ENCODE measurements at places on chromosomes 5 and 9.

- DNase-seq = no peak
Measured at GRCh38 chr5:395921-396530, 47.0 kb upstream of the EXOC3 start.

GRCh38 chr9:134571946-134572917 is 69.4 kb upstream of the COL5A1 start:
- DNase-seq = no peak

- no peak for DNase-seq
Measured at GRCh38 chr5:53323511-53323910, 156.9 kb upstream of the FST start.

DNA sequence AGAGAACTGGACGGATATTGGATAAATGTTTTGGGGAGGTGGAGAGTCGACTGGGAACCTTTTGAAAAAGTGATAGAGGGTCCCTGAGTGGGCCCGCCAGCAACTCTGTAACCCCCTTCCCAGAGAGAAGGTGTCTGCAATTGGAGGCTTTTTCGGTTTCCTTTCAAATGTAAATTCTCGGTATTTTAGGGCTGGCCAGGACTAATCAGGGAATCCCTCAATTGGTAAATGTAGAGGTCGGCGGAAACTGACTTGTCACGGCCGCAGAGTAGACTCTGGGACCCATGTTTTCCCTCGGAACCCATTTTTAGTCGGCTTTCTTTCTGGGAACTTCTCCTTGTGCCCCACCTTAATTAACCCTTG is 524 bp downstream of the CCNB1 start:
- DNase-seq = no peak

- no peak for DNase-seq
Measured at GRCh38 chr9:127835991-127836516, 18.4 kb downstream of the ENG start.

DNA sequence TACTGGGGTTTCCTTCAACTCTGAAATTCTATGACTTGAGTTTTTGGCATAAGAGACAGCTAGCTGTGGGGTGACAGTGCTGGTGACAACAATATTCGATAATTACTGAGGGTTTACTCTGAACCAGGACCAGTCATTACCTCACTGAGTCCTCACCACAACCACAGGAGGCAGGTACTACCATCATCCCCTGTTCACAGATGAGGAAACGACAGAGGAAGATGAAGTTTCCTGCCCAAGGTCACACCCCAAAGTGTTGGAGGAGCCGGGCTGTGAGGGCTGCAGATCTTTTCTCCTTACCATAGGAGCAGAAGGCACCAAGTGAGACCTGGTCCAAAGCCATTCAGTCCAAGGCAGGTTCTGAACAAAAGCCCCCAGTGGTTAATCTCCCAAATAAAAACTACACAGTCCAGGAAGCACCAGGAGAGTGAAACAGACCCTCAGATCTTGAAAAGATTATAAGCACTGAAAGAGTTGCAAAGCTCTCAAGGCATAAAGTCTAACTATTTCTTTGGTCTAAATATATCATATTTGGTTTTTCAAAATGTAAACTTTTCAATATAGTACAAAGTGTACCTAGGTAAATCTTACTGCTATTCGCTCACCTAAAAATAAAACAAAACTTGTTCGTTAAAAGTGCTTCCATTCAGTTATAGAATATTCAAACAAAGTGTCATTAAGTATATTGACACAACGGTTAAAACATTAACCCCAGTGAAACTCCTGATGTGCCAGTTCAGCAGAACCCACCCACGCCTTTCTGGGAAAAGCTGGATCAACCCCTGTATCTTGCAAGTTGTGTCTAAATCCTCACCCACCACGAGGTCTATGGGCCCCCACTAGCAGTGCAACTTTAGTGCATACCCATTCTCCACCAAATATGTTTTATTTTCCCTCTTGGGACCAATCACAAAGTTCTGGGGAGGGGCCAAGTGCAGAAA is 82.6 kb upstream of the EQTN start:
- no peak for DNase-seq

DNA sequence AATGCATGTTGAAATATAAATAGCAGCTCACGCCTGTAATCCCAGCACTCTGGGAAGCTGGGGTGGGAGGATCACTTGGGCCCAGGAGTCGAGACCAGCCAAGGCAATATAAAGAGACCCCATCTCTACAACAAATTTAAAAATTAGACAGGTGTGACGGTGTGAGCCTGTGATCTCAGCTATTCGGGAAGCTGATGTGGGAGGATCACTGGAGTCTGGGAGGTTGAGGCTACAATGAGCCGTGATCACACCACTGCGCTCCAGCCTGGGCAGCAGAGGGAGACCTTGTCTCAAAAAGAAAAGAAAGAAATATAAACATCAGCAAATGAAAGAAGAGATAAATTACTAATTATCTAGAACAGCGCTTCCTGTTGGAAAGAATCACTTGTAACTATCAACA is 105.0 kb downstream of the MAPKAP1 start:
- DNase-seq = no peak

GRCh38 chr5:83026516-83026915 is 50.7 kb downstream of the TMEM167A start:
- no peak for DNase-seq

- DNase-seq = no peak
Measured at GRCh38 chr5:124685404-124685930, 61.0 kb downstream of the ZNF608 start.

GRCh38 chr5:61965490-61965889 is 340.5 kb upstream of the KIF2A start:
- DNase-seq = no peak

GRCh38 chr5:378976-379742 is 57.6 kb downstream of the AHRR start:
- DNase-seq = no peak

All from DMS 273 treated with DMSO at 0.1 percent for 48 hours (cell line).